Muscle of leg (tissue), 16 donors: ENCODE measurements at places on chromosomes 16 and 17. TPM values are rescaled to one million over a fixed set of nuclear protein-coding genes. Genes with fewer than 3 reads are reported as not detected.

DNA sequence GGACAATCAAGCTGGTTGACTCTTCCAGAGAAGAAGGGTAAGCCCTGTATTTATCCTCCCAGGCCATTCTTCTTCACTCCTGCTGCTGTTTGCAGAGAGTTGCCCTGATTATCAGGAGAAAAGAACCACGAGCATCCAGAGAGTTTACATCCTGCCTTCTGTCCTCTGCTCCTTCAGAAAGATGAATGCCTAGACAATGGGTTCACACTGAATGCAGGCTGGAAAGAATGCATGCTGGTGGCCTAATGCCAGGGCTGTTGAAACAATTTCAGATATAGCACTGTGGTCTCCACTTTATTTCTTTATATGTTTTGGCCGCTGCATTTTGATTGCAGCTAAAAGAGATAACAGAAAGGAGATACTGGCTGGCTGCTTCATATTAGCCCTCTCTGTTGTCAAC is 21.2 kb upstream of the HAS3 start:
- no peak overlapping the region for H3K4me3 ChIP-seq
- DNase-seq: no peak
- H3K27me3 ChIP-seq: no peaks in the 10 kb centered on the region
- H3K36me3 ChIP-seq: no peaks in the 10 kb centered on the region
- H3K27ac ChIP-seq: no peak overlapping the region

DNA sequence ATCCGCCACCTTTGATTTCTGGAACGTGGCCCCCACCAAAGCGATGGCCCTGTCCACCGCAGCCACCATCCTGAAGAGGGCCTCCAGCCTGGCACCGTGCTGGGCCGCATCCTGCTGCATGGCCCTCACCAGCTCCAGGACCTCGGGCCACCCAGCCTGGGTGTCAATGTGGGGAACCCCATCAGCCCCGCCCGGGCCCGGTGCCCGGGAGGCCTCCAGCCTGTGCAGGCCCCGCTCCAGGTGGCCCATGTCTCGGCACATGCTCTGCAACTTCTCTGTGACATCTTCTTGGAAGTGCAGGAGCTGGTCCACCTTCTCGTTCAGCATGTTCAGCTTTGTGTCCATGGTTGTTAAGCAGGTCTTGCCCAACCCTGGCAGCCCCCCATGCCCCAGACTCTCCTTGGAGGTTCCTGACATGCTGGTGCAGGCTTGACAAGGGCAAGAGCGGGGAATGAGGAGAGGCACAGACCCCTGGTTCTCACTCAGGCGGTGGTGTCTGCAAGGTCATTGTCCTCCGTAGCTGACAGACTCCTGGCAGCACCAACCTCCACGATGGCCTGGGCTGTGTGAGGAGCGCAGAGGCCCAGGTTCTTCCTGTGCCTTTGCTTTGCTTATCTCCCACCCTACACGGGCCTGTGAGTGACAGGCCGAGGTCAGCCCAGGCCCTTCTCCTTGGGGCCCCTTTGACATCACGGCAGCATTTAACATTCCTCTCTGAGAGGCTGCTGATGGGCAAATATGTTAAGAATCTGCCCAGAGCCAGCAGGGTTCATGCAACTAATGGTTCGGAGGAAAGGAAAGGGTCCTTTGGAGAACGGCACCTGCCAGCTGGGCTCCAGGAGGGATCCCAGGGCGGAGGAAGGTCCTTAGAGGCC is at the start of gene MYLK3:
MYLK3 (minus strand) TSS at position 568 of the 875 bp plus-strand sequence; CDS start at position 417, 151 bp downstream.
- H3K36me3 ChIP-seq: no peaks in the 10 kb centered on the region
- H3K27me3 ChIP-seq: no peaks in the 10 kb centered on the region
- peak within 1 kb of the TSS; percentile 82 for H3K27ac ChIP-seq
- DNase-seq: peak; percentile 36

- DNase-seq: peak; percentile 25
- no peaks in the 10 kb centered on the region for H3K36me3 ChIP-seq
- no peaks in the 10 kb centered on the region for H3K27me3 ChIP-seq
- H3K4me1 ChIP-seq: no peaks in the 10 kb centered on the region
- no peak overlapping the region for H3K27ac ChIP-seq
- H3K4me3 ChIP-seq: no peak overlapping the region
These were observed 111.7 kb upstream of the COX10 start for GRCh38 chr17:13957636-13958035.

- no peak overlapping the region for H3K4me3 ChIP-seq
- peaks cover 2% of the 10 kb centered on the region for H3K4me1 ChIP-seq
- H3K27ac ChIP-seq: no peak overlapping the region
These were observed 7.0 kb upstream of the NACA2 start for GRCh38 chr17:61598014-61598413.

PRDM7 gene
- total RNA-seq: not detected

RFNG gene
- total RNA-seq: 21.6 TPM
